Stimulated activated CD4-positive, alpha-beta T cell treated with anti-CD3 and anti-CD28 coated beads, Interleukin-1b, Interleukin-23, amount 100 ng/mL, for 1 hour (primary cell): ENCODE measurements at places on chromosomes 6 and 20.

DNA sequence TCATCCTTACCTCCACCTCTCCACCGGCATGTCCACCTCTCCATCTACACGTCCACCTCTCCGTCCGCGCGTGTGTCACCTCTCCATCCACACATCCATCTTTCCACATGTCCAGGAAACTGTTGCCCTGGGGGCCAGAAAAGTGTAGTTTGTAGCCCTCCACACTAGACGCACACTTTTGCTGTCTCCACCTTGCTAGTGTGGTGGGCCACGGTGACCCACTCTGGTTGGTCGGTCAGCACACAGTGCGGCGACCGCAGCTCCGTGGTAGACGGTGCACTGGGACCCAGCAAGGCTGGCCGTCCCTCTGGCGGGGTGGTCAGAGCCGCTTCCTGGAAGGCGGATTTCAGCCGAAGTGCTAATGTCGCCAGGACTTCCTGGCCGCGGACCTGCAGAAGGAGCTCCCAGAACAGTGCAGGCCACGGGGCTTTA lies 268.6 kb downstream of the DLL1 start:
- no peak for DNase-seq

- no peak for DNase-seq
These were observed 115.1 kb upstream of the ARID1B start for GRCh38 chr6:156662025-156662445.

DNA sequence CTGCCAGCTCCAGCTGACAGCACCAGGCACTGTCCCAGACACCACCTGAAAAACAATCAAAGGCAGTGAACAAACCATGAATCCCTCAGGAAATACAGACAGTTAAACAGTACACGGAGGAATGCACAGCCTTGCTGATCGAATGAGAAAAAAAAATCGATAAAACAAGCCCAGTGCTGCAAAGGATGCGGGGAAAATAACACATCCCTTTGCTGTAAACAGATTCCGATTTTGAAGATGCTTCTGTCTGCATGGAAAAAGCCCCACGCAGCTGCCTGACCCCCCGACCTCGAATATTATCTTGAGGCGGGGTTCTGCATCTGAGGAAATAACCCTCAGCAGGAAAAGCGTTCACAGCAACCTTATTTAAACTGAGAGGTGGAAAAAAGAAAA lies 43.9 kb downstream of the RBM38 start:
- no peak for DNase-seq

GRCh38 chr6:109058620-109059019 lies 36.0 kb downstream of the SESN1 start:
- DNase-seq: no peak

- DNase-seq: no peak
These were observed 313.6 kb downstream of the CDKAL1 start for GRCh38 chr6:20847904-20848303.

GRCh38 chr6:13004601-13005000 lies 288.0 kb downstream of the PHACTR1 start:
- DNase-seq: no peak

GRCh38 chr6:16486661-16487060 lies 248.3 kb downstream of the GMPR start:
- no peak for DNase-seq
